ENCODE measurements at places on chromosomes 3 and 15.
A peak's percentile ranks its signal among the peaks of the same experiment; 100 is the strongest.

DNA sequence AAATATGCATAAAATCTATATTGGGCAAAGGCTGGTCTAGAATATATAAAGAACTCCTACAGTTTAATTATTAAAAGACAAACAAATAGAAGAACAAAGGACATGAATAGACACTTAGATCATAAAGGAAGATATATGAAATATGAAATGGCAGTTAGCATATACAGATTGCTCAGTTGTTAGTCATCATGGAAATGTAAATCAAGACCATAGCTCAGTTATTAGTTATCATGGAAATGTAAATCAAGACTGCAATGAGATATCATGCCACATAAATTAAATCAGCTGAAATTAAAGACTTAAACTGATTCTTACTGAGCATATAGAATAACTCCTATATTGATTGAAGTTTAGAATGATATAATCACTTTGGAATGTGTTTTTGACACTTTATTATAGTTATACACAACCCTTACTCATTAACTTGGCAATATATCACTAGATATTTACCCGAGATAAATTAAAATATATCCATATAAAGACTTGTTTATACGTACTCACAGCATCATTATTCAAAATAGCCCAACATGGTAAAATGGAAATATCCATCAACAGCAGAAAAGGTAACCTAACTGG, 45.2 kb upstream of the GOLGA8B start:
- H3K27ac ChIP-seq, result no peak overlapping the region
- H3K4me3 ChIP-seq, result no peak overlapping the region
- H3K36me3 ChIP-seq, result no peaks in the 10 kb centered on the region
- H3K27me3 ChIP-seq, result peaks cover 23% of the 10 kb centered on the region
- DNase-seq, result no peak

DNA sequence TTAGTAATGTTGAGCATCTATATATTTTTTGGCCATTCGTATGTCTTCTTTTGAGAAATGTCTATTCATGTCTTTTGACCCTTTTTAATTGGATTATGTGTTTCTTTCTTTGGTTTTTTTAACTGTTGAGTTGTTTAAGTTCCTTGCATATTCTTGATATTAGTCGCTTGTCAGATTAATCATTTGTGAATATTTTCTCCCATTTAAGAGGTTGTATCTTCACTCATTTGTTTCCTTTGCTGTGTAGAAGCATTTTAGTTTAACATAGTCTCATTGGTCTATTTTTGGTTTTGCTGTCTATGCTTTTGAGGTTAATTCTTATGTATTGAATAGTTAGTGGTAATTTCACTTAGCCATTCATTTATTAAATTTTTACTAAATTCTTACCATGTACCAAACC, 283.8 kb downstream of the ZPLD1 start:
- no peaks in the 10 kb centered on the region for H3K36me3 ChIP-seq
- no peak overlapping the region for H3K27ac ChIP-seq
- no peak for DNase-seq
- no peak overlapping the region for H3K4me3 ChIP-seq
- no peaks in the 10 kb centered on the region for H3K27me3 ChIP-seq
- H3K4me1 ChIP-seq, result no peaks in the 10 kb centered on the region

DNA sequence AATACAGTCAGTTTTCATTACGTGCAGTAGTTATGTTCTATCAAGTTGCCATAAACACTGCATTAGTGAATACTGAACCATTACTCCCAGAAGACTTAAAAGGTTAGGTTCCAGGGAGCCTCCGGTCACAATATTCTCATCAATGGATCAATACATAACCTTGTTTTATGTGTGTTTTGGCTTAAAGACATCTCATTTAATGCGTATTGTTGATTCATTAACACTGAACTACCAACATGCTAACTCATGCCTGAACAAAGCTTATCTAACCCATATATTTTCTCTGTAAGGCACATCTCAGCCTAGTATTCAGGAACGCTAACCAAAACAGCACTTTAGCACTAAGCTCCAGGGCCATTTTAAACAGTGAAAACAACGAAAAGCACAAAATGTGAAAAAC, 24.1 kb upstream of the NEDD4 start:
- H3K36me3 ChIP-seq, result peaks cover 6% of the 10 kb centered on the region
- no peak for DNase-seq
- peaks cover 29% of the 10 kb centered on the region for H3K27me3 ChIP-seq
- H3K4me3 ChIP-seq, result no peak overlapping the region

GRCh38 chr3:188036375-188037194, 117.4 kb upstream of the LPP start:
- H3K27me3 ChIP-seq, result peaks cover 12% of the 10 kb centered on the region
- no peaks in the 10 kb centered on the region for H3K36me3 ChIP-seq
- peak overlapping the region; percentile 11 for H3K27ac ChIP-seq
- H3K4me1 ChIP-seq, result peaks cover 9% of the 10 kb centered on the region

GRCh38 chr3:58135712-58136543, 74.8 kb downstream of the DNASE1L3 start:
- no peak for DNase-seq
- no peak overlapping the region for H3K27ac ChIP-seq
- no peaks in the 10 kb centered on the region for H3K27me3 ChIP-seq
- H3K4me3 ChIP-seq, result no peak overlapping the region
